G401 (cell line): ENCODE measurements at places on chromosomes 4 and X. TPM values are rescaled to one million over a fixed set of nuclear protein-coding genes. Genes with fewer than 3 reads are reported as not detected.
A peak's percentile ranks its signal among the peaks of the same experiment; 100 is the strongest.

Gene ARL9
- total RNA-seq, result not detected in 2 replicates

Gene USO1
- total RNA-seq, result 41.4 and 65.0 TPM in 2 replicates

- DNase-seq, result no peak
These were observed 512.5 kb upstream of the SLIT2 start for GRCh38 chr4:19739101-19739651.

DNA sequence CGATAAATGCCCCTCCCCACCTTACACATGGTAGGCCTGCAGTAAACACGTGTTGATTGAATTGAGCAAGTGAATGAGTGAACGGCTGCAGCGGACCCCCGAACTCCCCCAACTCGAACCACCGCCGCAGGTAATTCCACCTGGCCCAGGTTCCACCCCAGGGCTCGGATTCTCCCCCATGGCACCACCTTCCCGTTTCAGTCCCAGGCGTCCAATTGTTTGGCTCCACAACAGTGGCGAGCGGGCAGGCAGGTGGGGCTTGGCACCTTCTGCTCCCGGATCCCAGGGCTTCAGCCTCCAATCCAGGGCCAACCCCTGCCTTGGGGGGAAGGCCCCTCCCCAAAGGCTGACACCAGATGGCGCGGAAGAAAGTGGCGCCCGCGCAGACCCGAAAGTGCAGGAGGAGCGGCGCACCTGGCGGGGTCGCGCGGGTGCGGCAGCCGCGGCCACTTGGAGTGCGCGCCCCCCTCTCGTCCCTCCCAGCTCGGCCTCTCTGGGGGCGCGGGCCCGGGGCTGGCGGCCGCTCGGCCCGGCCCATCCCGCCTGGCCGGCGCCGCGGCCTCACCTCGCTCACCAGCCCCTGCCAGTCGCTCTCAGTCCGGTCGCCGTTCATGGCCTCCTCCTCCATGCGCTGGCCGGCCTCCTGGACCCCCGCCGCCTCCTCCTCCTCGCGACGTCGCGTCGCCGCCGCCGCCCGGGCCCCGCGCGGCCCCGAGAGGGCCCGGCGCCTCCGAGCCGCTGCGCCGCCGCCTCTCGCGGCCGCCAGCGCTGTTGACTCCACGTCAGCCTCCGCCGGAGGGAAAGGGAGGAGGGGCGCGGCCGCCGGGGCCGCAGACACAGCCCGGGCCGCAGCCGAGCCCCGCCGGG is at the start of gene CCDC149:
CCDC149 (minus strand) TSS at position 791 of the 867 bp plus-strand sequence; CDS start at position 613, 178 bp downstream.
- DNase-seq, result peak; percentile 88

- no peak for DNase-seq
These were observed 10.9 kb upstream of the SYNPO2 start for GRCh38 chr4:118877797-118878196.

DNA sequence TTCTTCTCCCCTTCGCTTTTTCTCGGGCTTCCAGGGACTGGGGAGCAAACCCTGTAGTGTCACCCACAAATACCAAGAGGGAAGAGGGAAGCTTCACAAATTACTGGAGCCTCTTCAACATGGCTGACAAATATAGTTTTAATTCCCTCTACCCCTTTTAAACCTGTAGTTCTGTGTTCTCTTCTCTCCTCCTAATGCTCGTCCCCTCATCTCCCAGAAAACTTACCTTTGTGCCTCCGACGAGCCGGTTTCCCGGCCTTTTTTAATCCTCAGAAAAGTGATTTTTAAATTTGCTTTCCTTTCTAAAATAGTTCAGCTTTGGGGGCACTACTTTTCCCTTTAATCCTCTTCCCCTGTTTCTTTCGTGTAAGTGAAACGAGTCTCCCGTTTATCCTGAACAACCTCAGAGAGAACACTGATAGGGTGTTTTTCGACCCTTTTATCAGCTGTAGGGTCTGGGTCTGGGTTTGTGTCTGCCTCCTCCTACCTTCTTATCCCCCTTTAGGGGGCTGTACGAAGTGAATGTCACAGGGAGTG is 408 bp downstream of the TET2 start:
- no peak for DNase-seq

DNA sequence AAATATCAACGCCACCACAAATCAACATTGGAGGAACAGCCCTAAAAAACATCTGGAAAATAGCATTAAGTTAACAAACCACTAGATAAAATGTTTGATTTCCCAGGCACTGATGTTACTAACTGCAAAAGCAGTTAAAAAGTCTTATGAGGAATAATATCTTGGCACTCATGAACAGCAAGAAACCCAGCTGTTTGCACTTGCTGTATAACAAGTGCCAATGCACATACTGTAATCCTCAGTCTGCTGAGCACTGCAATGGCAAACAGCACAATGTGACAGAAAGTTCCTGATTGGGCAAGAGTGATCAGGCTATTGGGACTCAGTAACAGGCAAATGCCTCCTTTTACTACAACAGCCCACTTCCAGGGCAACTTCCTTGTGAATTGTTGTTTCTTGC is 20.8 kb upstream of the SEC24B start:
- no peak for DNase-seq

GRCh38 chr4:14289708-14290107 is 662.2 kb upstream of the BOD1L1 start:
- no peak for DNase-seq

GRCh38 chr4:24240655-24241054 is 343.7 kb downstream of the DHX15 start:
- no peak for DNase-seq

DNA sequence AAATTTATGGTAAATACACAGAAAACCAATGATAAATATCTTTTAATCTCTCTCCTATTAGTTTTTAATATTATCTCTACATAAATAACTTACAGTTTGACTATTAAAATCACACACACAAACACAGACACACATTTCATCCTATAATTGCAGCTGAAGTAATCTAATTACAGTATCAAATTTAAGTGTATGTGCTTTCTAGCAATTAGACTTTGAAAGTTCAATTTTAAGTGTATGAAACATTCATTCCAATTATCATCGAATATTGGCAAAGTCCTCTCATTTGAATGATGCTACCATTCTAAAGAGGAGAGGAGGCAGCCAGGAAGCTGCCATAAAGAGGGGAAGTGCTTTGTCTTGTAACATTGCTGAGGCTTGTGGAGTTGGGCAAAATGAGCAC is 221.2 kb upstream of the PABPC4L start:
- DNase-seq, result no peak

DNA sequence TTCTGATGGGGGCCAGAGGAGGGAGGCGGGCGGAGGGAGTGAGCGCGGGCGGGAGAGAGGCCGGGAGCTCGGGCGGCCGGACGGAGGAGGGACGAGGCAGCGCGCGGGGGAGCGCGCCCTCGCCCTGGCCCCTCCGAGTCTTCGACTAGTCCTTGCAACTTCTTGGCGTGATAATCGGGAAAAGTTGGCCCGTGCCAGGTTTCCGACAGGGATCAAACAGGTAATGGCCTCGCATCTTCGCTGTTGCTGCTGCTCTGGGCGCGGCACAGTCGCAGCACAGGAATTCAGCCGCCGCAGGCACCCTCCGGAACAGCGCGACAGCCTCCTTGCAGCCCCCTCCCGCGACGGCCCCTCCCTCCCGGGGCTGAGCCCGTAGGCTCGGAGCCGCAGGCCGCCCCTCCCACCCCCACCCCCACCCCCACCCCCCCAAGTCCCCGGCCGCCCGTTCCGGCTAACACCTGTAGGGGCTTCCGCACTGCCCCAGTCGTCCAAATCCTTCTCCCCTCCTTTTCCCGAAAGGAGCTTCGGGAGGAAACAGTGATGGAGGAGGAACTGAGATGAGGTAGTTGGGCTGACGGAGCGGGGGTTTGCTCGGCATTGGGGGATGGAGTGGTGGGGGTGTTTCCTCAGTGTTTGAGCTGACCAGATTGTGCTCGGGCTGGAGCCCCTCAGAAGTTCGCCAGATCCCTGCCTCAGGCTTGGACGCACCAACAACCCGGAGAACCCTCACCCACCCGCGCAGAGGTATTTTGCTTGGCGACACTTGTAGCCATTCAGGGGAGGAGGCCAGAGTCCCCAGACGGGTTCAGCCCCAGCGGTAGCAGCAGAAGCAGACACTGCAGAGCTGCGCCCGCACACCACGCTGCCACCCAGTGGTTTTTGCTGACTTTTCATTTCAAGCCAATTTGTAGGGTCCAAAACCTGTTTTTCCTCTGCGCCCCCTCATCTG is at the start of gene FGF13:
FGF13 (minus strand) TSS at position 319 of the 949 bp plus-strand sequence. CDS start 714 bp downstream, outside the sequence.
- no peak for DNase-seq
